Amygdala (tissue), 56 donors: ENCODE measurements at places on chromosomes 1 and 21.

- no peak for DNase-seq
Measured at GRCh38 chr1:23953020-23953419, 6.6 kb upstream of the PNRC2 start.

DNA sequence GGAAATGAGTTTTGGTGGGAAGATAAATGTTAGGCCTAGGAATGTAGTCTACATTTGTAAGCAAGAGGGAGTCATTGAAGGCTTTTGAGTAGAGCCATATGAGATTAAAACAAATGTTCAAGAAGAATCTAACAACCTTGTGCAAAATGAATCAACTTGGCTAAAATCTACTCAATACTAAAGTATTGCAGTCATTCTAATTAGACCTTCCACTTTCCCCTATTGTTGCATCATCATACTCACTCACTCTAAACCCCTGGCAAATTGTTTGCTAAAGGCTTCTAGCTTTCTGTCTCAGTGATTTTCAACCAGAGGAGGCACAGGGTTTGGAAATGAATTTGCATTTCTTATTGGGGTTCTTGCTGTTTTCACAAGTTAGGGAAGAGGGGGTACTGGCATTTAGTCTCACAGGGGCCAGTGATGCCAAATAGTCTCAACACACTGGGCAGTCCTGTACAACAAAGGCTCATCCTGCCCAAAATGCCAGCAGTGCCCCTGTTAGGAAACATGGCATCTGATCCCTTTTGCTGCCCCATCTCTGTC is 85.3 kb downstream of the SEC16B start:
- DNase-seq, result no peak

DNA sequence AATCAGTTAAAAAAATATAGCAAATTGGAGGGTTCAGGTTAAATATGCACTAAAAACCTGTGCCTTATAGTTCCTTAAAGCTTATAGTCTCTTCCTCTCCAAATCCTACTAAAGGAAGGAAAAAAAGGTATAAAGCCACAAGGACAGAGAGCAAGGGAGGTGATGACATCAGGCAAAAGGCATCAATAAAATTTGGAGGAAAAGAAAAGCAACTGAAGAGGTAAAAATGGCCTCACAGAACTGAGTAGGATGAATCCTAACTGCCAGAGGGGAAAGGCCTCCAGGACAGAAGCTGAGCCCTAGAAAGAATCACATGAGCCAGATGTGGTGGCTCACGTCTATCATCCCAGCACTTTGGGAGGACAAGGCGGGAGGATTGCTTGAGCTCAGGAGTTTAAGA is 8.1 kb downstream of the CCSAP start:
- DNase-seq, result no peak

DNA sequence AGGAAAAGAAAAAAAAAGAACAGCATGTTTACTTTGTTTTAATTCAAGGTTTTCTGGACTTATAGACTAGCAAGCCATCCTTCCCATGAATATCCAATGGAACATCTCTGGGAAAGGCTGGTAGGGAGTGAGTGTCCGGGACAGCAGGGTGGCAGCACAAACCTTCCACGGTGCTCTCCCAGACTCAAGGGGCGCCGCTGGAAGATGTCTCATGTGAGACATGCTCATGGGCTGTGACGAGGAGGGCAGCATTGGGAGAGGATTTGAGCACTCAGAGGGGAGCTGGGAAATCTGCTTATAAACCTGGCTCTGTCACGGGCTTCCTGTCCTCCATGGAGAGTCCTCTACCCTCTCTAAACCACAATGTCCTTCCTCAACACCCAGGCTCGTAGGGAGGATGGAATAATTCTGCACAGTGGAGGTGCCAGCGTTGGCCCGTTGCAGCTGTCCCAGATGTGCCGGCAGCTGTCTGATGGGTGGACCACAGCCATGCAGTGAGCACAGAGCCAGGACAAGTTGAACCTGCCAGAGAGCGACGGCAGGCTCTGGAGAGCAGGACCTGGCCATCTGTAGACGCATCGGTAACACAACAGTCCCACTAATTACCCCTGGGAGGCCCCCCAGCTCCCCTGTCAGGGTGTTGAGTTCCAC is 100.1 kb upstream of the IGSF21 start:
- DNase-seq, result no peak

DNA sequence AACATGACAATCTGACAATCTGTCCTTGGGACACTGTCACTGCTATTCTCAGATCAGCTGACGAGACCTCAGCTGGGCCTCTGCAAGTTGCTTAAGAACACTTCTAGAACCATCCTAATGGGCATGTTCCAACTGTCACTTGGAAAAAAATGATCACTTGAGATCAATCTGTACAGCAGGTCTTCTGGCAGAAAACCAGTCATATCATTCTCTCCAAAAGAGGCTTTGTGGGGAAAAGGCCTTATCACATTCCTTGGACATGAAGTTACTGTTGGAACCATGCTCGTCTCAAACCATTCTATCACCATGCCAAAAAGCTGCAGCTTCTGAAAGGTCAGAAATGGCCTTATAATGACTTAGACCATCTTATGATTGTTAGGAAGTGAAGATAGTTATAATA is 744.2 kb downstream of the USP25 start:
- no peak for DNase-seq

GRCh38 chr1:228004331-228004855 is 2.4 kb upstream of the WNT3A start:
- no peak for DNase-seq

GRCh38 chr1:15966956-15967344 is 9.0 kb downstream of the ZBTB17 start:
- DNase-seq, result no peak

GRCh38 chr1:198254521-198254920 is 97.7 kb downstream of the NEK7 start:
- DNase-seq, result no peak

DNA sequence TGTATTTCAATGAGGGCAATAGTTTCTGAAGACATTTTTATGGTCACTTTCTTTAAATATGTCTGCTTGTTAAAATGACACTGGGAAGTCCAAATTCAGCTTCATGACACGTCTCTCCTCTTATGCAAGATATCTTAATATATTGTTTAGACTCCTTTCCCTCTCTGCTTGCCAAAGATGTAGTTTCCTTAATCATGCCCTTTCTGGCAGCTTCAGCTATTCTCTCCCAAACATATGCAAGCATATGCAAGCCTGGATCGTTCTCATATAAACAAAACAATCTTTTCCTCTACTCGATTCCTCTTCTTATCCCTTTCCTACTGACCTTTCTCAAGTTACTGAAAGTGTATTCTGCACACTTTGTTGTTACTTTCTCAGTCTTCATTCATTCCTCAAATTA is 372.2 kb downstream of the PTBP2 start:
- no peak for DNase-seq

DNA sequence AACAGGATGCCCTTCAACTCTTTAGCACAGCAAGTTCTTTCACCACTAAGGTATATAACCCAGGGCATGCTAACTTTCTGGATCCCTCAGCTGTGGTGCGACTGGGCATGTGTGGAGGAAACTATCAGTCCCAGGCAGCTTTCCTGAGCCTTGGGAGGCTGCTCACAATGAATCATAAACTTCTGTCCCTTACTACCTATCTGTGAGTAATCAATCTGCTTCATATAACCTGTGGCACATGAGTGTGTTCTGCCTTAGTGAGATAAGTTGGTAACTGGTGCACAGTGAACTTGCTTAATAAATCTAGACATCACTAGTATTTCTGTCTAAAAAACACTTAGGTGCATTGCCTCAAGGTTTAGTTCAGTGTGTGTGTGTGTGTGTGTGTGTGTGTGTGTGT is 158.0 kb downstream of the GPATCH2 start:
- DNase-seq, result no peak

DNA sequence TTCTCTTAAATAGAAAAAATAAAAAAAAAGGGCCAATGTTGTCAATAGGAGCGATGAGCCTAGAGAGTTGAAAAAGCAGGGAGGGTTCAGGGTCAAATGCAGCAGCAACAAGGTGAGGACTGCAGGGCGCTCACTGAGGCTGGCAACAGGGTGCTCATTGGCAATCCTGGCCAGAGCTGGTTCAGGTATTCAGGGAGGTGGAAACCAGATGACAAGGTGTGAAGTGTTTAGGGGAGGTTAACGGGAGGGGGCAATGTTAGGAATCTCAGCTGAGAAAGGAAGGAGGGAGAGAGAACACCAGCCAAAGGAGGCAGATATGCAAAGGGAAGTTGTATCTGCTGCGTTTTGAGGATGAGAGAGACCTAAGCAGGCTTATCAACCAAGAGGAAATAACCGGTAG is 129.8 kb upstream of the DAB1 start:
- no peak for DNase-seq

DNA sequence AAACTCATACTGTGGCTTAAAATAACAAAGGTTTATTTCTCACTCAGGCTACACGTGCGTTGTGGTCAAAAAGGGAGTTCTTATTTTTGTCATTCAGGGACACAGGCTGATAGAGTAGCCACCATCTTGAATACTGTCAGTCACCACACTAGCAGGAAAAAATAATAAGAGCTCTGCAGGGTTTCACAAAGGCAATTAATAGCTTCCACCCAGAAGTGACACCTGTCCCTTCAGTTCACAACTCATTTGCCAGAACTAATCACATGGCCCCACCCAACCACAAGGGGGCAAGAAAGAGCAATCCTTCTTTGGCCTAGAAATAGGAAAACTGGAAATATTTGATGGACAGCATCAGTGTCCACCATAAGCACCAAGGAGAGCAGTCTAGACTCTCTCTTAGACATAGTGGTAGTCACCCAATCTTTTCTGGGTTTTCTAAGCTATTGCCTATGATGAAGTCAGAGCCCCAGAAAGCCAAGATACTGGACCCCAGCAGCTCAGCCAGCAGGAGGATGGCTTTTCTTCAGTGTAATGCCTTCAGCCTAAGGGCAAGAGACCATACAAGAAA is 8.2 kb downstream of the HAPLN2 start:
- no peak for DNase-seq
